HFFc6 (cell line): ENCODE measurements at places on chromosomes 12 and 14.
A peak's percentile ranks its signal among the peaks of the same experiment; 100 is the strongest.

DNA sequence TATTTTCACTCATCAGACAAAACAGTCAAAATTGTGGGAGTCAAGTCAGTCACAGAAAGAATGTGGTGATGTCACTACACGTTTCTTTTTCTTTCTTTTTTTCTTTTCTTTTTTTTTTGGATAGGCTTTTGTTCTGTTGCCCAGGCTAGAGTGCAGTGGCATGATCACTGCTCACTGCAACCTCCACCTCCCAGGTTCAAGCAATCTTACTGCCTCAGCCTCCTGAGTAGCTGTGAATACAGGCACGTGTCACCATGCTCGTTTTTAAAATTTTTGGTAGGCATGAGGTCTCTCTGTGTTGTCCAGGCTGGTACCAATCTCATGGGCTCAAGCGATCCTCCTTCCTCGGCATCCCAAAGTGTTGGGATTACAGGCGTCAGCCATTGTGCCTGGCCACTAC lies 2.3 kb downstream of the CLECL1 start:
- H3K27ac ChIP-seq, result no peak overlapping the region
- no peak overlapping the region for H3K4me3 ChIP-seq

GRCh38 chr14:38357557-38357956 lies 101.7 kb upstream of the CLEC14A start:
- H3K36me3 ChIP-seq, result peaks cover 42% of the 10 kb centered on the region
- DNase-seq, result peak; percentile 76
- H3K27ac ChIP-seq, result peak overlapping the region; percentile 84
- no peaks in the 10 kb centered on the region for H3K27me3 ChIP-seq
- H3K4me3 ChIP-seq, result peak overlapping the region; percentile 60

DNA sequence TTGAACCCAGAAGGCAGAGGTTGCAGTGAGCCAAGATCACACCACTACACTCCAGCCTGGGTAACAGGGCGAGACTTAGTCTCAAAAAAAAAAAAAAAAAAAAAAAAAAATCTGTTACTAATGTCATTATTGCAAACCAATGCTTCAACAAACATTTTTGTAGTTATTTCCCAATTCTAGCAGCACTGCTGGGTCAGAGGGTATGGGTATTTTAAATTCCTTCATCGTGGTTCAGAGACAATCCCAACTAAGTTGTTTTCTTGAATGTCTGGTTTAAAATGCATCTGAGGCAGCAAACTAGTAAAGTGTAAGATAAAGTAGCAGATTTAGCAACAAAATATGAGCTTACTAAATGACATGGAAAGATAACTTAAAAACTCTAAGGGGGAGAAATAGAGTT lies 65.6 kb downstream of the FERMT2 start:
- H3K27ac ChIP-seq, result peak overlapping the region; percentile 72
- peak; percentile 53 for DNase-seq
- H3K4me3 ChIP-seq, result peak overlapping the region; percentile 18; the same call in 1 of the 2 replicates
- H3K36me3 ChIP-seq, result peaks cover 41% of the 10 kb centered on the region

DNA sequence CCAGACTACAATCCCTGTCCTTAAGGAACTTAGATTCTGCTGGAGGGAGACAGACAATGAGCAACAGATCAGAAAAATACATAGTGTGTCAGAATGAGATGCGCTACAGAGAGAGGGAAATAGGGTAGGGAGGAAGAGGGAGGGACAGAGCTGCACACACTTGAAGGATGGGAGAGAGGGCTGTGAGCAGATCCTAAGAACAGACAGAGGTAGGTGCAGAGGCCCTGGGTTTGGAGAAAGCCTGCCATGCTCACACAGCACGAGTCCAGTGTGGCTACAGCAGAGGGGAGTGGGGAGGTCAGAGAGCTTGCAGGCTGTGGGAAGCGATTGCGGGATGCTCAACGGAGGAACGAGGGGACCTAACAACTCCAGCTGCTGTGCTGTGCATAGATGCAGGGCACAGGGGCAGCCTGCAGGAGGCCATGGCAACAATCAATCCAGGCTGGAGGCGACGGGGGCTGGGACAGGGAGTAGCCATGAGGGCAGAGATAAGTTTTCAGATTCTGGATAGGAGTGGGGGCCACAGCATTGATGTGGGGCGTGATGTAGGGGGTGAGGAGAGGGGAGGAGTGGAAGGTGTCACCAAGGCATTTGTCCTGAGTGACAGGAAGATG lies 20.7 kb downstream of the FAIM2 start:
- H3K4me3 ChIP-seq, result no peak overlapping the region
- H3K36me3 ChIP-seq, result no peaks in the 10 kb centered on the region
- H3K27me3 ChIP-seq, result peaks cover 38% of the 10 kb centered on the region
- H3K27ac ChIP-seq, result no peak overlapping the region
- no peak for DNase-seq

DNA sequence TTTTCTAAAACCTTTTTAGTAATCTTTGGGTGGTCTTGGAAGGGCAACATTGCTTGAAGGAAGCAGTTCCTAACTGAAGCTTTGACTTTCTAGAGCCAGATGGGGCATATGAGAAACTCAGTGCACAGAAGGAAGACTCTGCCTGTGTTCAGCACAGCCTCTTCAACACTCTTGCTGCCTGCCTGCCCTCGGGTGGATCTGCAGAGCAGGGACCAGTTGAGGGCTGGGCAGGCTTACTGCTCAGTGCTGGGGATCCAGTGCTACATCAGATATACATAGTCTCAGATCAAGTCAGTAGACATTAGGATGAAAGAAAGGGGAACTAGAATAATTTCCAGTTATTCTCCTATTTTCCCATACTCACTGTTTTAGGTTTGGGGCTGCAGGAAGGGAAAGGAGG lies 29.5 kb upstream of the TMX1 start:
- peaks cover 13% of the 10 kb centered on the region for H3K27me3 ChIP-seq
- H3K27ac ChIP-seq, result no peak overlapping the region
- no peak for DNase-seq
